ENCODE measurements at places on chromosomes 4 and X. TPM values are rescaled to one million over a fixed set of nuclear protein-coding genes. Genes with fewer than 3 reads are reported as not detected.

RS1 gene
- not detected for total RNA-seq

- DNase-seq, result peak; percentile 91
Observed at GRCh38 chrX:20060961-20061748, 55.6 kb downstream of the MAP7D2 start.

SMAD1 gene
- 31.8 TPM for total RNA-seq

CYLC1 gene
- not detected for total RNA-seq

GRCh38 chrX:40175511-40176350 is 78.0 kb upstream of the BCOR start:
- peak; percentile 80 for DNase-seq

GRCh38 chr4:182567119-182567518 is 323.9 kb downstream of the TENM3 start:
- DNase-seq, result no peak

DNA sequence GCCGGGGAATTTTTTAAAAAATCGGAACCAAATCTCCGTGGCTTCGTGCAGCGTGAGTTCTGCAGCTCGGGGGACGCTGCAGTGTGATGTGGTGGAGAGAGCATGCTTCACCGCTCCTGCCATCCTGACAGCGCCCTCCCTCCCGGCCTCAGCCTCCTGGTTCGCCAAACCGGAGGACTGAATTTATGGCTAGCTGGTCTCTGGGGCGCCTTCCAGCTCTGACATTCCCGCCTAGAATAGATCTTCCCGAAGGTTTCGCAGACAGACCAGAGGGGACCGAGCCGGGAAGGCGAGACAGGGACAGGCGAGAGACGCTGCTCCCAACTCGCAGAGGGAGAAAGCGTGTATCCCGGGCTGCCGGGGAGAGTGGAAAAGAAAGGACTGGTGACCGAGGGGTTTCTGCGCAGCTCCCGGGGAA is 25.9 kb downstream of the HOPX start:
- DNase-seq, result no peak

DNA sequence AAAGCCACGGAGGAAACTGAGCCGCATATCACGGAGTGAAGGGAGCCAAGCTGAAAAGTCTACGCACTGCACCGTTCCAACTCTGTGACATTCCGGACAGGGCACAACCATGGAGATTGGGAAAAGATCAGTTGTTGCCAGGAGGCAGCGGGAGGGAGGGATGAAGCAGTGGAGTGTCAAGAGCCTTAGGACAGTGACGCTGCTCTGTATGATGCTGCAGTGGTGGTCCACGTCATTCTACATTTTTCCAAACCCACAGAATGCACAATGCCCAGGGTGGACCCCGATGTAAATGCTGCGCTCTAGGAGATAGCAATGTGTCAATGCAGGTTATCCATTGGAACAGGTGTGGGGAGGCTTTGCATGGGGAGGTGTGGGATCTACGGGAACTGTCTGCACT is 7.5 kb upstream of the WFS1 start:
- no peak for DNase-seq

- DNase-seq, result peak; percentile 96
Observed at GRCh38 chr4:128916832-128917231, 107.3 kb downstream of the JADE1 start.

SPACA5B gene
- not detected for total RNA-seq

GRCh38 chr4:52704133-52704532 is 45.0 kb upstream of the USP46 start:
- DNase-seq, result no peak

DNA sequence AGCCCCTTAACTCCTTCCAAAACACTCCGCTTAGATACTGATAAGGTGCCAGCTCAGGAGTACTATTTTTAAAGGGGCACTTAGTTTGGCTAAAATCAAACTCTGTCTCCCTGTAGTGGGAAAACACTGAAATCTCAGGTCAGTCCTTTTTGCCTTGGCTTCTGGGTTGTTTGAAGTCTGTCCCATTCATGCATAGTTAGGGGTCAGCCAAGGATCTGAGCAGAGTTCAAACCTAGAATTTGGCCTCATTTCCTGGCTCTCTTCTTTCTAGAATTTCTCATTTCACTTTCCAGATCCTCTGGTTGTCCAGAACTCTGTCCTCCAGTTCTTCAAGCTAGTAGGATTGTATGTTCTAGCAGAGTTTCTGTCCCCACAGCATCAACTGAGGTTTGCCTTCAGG is 31.5 kb downstream of the NAT8L start:
- DNase-seq, result no peak

DNA sequence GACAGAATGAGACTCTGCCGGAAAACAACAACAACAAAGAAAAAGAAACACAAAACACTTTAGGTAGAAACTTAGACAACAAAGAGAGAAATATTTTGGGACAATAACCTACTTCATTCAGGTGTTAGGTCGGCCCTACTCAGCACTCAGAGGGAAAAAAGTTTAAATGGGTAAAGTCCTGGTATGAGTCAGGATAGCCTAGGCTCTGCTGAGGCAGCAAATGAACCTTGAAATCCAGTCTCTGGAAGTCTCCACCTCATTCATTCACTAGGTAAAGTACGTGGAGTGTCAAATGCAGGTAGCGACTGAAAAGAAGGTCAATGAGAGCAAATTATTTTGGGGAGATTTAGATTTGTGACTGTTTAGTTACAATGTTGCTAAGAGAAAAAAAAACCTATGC is 127.4 kb downstream of the FHDC1 start:
- no peak for DNase-seq

EPGN gene
- total RNA-seq, result under 0.01 TPM

- no peak for DNase-seq
Observed at GRCh38 chr4:73770917-73771316, 30.5 kb downstream of the CXCL8 start.

GRCh38 chr4:162841753-162842152 is 324.9 kb downstream of the NAF1 start:
- DNase-seq, result no peak

LDOC1 gene
- total RNA-seq, result 8.1 TPM

DNA sequence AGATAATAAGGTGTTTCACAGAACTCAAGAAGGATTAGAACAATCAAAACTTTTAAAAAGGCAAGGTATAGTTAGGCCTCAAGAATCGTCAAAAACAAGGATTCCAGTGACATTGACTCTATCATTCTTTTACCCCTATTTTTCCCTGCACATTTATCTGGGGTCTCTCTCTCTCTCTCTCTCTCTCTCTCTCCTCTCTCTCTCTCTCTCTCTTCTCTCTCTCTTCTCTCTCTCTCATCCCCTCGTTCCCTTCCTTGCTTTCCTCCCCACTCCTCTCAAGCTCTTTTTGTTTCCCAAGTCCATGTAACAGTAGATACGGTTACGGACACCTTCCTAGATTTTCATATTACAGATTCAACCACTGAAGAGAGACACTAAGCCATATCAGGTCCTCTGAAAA is 3.2 kb upstream of the TMLHE start:
- DNase-seq, result no peak

ITM2A gene
- total RNA-seq, result 75.7 TPM

GRCh38 chrX:40167233-40167849 is 69.6 kb upstream of the BCOR start:
- no peak for DNase-seq

DNA sequence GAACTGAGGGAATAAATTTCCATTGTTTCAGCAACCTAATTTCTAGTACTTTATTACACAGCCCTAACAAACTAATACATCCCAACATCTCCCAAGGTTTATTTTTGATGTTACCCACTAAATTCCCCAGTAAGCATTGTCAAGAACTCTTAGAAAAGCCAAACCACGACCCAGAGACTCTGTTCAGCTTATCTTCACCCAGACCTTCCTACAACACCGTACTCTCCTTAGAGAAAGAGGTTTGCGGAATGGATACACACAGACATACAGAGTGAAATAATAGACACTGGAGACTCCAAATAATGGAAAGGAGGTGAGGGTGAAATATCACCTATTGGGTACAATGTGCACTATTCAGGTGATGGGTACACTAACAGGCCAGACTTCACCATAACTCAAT is 75.6 kb downstream of the LRBA start:
- DNase-seq, result no peak

- no peak for DNase-seq
Observed at GRCh38 chr4:16597845-16598596, 300.4 kb downstream of the LDB2 start.

DNA sequence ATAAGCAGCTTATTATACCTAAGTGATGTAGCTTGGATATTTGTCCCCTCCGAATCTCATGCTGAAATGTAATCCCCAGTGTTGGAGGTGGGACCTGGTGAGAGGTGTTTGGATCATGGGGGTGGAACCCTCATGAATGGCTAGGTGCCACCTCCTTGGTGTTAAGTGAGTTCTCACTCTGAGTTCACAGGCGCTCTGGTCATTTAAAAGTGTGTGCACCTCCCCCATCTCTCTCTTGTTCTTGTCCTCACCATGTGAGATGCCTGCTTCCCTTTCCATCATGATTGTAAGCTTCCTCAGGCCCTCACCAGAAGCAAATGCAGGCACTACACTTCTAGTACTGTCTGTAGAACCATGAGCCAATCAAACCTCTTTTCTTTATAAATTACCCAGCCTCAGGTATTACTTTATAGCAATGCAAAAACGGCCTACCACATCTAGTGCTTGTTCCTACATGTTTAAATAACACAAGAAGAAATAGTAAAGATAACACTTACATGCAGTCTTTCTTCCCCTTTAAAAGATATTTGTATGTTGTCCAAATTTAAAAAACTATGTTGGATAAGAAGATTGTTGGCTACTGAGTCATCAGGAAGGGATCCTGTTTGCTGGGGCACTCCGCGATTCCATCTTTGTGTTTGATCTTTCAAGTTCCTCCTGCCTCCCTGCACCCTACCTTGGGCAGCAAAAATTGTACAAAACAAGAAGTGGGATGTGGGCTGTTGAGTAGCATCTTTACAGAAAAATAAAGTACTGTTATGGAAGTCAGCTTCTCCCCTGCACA is 29.7 kb downstream of the PPP1R2C start:
- no peak for DNase-seq

MAGEA6 gene
- total RNA-seq, result not detected

- DNase-seq, result no peak
Observed at GRCh38 chr4:26141911-26142638, 178.7 kb upstream of the RBPJ start.

DNA sequence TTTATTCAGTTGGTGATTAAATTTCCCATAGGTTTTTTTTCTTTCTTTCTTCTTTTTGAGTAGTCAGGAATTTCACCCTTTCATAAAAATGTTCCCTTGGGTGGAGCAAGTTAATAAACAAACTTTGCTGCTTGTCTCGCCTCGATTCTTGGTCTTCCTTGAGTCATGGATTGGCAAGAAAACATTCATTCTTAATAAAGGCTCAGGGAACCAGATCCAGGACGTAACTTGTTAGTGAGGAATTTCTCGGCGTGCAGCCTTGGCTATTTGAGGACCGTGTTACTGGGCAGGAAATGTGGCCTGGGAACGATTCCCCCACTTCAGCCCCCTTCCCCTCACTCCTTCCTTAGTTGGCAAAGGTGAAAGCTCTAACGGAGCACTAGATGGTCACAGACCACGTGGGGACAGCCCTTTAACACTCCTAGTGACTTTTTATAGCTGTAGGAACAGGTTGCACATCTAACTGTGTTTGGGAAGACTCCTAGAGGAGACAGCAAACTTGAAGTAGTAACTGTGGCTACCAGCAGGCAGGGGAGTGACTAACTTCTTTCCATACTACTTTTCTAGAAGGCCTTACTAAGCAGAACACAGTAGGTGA is 106.8 kb downstream of the UCHL1 start:
- DNase-seq, result no peak

- DNase-seq, result no peak
Observed at GRCh38 chr4:121693886-121694285, 2.9 kb downstream of the ANXA5 start.
